H1 (cell line): ENCODE measurements at places on chromosomes 2 and 18.

DNA sequence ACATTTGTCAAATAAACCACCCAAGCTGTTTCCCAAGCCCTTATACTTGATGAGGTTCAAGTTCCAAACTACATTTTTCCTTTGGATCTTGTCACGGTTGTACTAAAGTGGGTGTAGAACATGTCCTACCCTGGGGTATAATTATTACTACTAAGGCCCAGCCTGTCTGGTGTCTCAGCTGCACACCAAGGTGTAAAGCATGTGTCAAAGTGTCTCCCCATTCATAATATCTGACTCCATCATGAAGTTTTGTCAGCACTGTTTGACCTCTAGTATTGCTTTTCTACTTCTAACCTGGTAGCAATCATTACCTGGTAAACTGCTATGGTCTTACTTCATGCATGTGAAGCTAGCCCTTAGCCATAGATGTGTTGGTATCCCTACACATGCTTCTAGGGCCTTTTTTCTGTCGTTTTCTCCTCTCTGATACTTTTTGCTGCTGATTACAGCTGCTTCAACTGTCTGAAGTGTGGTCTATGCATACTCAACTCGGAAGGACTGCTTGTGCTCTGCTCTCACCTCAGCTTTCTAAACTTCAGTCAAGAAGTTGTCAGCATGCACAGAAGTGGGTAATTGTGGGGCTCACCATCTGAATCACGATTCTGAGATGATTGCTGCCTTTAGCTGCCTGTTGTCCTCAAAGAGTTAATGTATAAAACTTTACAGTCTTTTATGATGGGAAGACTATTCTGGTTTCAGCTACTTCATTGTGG, 445.7 kb upstream of the TRIB2 start:
- no peak overlapping the region for H3K4me3 ChIP-seq
- no peaks in the 10 kb centered on the region for H3K27me3 ChIP-seq
- no peaks in the 10 kb centered on the region for H3K4me1 ChIP-seq
- no peaks in the 10 kb centered on the region for H3K36me3 ChIP-seq
- no peak for DNase-seq

DNA sequence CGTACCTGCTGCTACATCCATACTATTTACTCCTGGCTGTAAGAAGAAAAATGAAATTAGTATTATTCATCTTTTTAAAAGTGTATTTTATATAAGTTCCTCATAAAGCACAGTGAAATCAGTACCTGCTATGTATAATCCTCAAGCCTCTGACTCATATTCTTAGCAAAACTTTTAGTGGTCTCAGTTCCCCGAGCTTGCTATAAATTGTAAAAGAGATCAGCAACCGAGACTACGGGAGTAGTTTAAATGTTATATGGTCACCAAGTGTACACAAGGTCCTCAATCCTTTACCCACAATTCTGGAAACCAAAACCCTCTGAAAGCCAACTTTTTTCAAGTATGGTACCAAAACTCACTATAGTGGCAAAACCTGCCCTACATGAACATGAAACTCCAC, 24.2 kb downstream of the PRPF40A start:
- H3K4me1 ChIP-seq, result no peaks in the 10 kb centered on the region
- peaks cover 37% of the 10 kb centered on the region for H3K36me3 ChIP-seq

DNA sequence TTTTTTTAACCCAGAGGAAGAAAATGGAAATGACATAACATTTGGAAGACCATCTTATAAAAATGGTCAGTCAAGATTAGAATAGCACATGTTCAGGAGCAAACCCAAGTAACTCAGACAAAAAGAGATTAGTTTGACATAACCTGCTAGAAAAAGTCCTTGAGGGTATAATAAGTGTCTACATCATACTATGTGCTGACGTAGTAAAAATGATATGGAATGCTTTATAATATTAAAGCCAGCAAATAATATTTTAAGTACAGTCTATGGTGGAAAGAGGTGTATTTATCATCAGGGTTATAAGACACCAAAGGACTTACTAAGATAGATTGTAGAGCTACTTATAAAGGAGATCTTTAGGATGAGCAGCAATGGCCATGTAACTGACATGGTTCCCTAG, 169.0 kb downstream of the LTBP1 start:
- no peaks in the 10 kb centered on the region for H3K4me1 ChIP-seq
- no peak overlapping the region for H3K27ac ChIP-seq
- no peaks in the 10 kb centered on the region for H3K36me3 ChIP-seq

DNA sequence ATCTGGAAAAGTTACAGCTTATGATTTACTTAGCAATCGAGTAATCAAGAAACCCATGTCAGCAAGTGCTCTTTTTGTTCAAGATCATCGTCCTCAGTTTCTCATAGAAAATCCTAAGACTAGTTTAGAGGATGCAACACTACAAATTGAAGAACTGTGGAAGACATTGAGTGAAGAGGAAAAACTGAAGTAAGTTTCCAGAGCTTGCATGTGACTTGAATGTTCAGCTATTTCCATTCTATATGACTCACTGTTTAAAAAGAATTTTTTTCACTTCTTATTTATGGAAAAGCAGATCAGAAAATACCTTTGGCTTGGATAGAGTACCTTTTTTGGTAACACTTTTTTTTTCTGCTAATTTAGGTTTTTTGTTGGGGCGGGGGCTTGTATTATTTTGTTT, 70.7 kb downstream of the PMS1 start:
- no peaks in the 10 kb centered on the region for H3K27me3 ChIP-seq
- peaks cover 5% of the 10 kb centered on the region; the same call in 1 of the 2 replicates for H3K4me1 ChIP-seq
- H3K36me3 ChIP-seq, result no peaks in the 10 kb centered on the region
- DNase-seq, result no peak

DNA sequence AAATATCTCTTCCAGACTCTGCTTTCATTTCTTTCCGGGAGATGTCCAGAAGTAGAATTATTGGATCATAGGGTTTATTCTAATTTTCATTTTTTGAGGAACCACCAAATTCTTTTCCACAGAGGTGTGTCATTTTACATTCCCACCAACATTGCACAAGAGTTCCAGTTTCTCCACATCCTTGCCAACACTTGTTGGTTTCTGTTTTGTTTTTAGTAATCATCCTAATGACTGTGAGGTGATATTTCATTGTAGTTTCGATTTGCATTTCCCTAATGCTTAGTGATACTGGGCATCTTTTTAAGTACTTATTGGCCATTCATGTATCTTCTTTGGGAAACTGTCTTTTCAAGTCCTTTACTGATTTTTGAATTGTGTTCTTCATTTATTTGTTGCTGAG, 513.1 kb downstream of the PARD3B start:
- no peaks in the 10 kb centered on the region for H3K4me1 ChIP-seq
- 0 out of 2 replicates have a peak, but pooled peaks cover 4% of the 10 kb centered on the region for H3K36me3 ChIP-seq
- H3K27me3 ChIP-seq, result no peaks in the 10 kb centered on the region
- no peak for DNase-seq
- no peak overlapping the region for H3K4me3 ChIP-seq

GRCh38 chr18:34330308-34330707, 105.6 kb upstream of the NOL4 start:
- H3K4me3 ChIP-seq, result no peak overlapping the region
- no peak for DNase-seq
- no peak overlapping the region for H3K27ac ChIP-seq
- no peaks in the 10 kb centered on the region for H3K4me1 ChIP-seq

GRCh38 chr2:43059183-43059897, 167.1 kb downstream of the ZFP36L2 start:
- no peaks in the 10 kb centered on the region for H3K36me3 ChIP-seq
- DNase-seq, result no peak
- H3K4me1 ChIP-seq, result peaks cover 7% of the 10 kb centered on the region
- H3K27ac ChIP-seq, result no peak overlapping the region
- H3K27me3 ChIP-seq, result no peaks in the 10 kb centered on the region
- H3K4me3 ChIP-seq, result no peak overlapping the region
